ENCODE measurements at places on chromosomes 11 and 22.

DNA sequence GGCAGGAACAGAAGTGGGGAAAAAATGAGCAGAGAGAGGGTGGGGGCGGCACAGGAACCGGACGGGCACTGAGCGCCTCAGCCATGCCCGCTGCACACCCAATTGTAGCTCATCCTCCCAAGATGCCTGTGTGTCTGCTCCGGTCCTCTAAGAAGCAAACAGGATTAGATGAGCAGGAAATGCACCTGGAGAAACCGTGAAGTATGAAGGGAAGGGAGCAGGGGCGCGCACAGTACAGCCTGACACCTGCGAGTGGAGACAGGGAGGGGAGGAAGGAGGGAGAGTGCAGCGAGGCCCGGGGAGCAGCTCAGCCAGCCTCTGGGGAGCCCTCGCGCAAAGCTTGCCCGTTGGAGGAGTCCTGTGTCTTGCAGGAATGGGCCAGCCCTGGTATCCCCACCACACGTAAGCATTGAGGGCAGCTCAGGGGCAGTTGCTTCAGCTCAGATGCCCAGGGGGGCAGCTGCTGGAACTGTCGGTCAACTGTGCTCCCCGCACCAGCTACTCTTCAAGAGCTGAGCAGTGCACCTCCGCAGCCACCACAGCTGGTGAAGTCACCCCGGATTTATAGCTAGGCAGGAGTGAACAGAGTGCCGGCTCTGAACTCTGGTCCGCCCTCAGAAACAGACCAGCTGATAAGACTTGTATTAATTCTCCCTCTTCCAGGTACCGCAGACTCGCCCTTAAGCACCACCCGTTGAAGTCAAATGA, 7.0 kb downstream of the DNAJB13 start:
- DNase-seq: no peak

DNA sequence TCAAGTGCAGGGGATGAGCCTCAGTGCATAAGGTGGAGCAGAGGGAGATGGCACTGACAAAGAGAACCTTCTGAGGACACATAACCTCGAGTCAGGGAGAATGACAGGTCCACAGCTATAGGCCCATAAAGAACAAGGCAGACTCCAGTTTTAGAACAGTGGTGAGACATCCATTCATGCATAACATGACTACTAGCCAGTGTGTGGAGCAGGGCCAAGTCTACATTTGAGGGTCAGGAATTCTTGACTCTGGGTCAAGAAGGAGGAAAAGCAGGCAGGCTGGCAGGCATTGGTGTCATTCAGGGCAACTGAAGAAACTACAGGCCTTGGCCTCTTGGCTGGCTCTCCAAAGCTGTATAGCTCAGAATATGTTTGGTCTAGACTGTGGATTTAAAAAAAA, 54.9 kb downstream of the MTNR1B start:
- no peak for DNase-seq

DNA sequence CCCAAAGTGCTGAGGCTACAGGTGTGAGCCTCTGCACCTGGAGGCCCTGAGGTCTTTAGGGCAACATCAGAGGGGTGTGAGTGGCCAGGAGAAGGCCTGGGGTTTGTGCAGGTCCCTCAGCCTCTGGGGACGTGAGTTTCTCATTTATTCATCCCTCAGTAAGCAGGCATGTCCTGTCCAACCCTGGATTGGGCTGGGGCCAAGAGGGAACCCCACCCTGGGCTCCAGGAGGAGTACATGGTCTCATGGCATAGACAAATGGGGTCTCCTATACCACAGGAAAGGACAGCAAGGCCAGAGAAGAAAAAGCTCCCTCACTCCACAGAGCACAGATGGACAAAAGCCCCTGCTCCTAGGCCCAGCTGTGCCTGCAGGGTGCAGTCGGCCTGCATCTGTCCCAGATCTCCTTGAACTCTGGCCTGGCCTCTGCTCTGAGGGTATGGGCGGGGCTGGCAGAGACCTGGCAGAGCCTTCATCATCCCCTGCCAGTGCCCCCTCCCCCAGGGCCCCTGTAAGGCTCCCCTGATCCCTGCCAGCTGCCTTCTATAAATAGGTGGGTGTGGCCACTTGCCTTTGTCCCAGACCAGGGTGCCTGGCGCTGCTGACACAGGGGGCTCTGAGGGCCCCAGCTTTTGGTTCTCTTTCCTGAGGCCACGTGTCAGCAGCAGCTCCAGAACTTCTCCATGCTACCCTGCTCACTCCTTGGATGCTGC, 34.6 kb downstream of the A4GALT start:
- no peak for DNase-seq

DNA sequence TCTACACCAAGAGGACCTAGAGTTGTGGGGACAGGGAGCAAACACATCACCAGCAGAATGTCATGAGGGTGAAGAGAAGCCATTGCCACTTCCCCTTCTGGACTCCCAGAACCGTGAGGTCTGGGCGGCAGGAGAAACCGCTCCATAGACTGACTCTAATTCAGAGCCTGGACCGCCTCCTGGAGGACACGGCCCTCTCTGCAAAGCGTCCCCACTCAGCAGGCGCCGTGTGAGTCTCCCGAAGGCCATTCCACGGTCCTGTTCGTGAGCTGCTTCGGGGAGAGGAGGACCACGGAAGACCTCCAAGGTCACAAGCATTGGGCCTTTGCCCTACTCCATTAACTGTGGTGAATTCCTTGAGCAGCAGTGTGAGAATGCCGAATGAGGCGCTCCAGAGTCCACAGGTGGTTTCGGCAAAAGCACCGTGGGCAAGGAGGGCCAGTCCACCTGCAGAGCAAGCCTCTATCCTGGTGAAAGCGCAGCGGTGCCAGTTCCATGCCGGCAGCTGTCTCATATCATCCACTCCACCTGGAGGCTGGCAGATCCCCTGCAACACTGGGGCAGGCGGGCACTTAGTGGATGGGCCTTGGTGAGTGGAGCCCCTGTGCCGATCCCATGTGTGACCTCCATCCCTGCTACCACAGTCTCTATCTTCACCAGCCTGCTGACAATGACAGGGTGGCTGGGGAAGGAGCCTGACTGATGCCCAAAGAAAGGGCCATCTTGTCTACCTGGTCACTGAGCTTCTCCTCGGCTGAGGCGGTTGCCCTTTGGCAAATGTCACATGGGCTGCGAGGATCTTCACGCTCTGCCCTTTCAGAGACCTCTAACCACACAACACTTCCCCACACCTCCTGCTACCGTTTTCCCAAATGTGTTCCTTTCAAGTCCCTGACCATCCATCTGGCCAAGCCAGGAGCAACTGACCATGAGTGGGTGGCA, 7.5 kb downstream of the C11orf21 start:
- no peak for DNase-seq

- DNase-seq: no peak
These were observed 9.7 kb upstream of the MPPED1 start for GRCh38 chr22:43402128-43402527.

Data from CD4-positive, alpha-beta T cell treated with Interleukin-10 for 1 hour (primary cell).